ENCODE measurements at places on chromosomes 4 and X.

DNA sequence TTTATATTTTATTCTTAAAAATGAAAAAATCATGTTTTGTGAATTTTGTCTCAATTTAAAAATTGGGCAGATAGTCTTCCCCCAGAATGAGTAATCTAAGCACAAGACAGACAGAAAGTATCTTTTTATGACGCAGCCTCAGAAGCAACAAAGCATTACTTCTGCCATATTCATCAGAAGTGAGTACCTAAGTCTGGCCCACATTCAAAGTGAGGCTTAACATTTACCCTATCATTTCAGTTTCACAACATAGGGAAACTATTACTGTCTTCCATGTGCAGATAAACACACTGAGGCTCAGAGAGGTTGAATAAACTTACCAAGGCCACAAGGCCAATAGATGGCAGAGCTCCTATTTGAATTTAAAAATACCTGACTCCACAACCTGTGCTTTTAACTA is 4.4 kb upstream of the PRDX4 start:
- DNase-seq, result no peak

- peak; percentile 5 for DNase-seq
These were observed 42.4 kb downstream of the DCUN1D4 start for GRCh38 chr4:51885363-51885762.

- DNase-seq, result no peak
These were observed 18.7 kb upstream of the CXCL13 start for GRCh38 chr4:77586951-77587383.

- no peak for DNase-seq
These were observed 318.3 kb upstream of the SLC7A11 start for GRCh38 chr4:138560448-138560847.

GRCh38 chr4:118979712-118980111 is 91.1 kb downstream of the SYNPO2 start:
- no peak for DNase-seq

- no peak for DNase-seq
These were observed 191.4 kb downstream of the GBA3 start for GRCh38 chr4:22884157-22884556.

GRCh38 chr4:142663828-142664227 is 182.3 kb downstream of the INPP4B start:
- no peak for DNase-seq

- DNase-seq, result no peak
These were observed 333.8 kb downstream of the C4orf33 start for GRCh38 chr4:129429581-129430320.

GRCh38 chr4:26099967-26100366 is 185.9 kb downstream of the SMIM20 start:
- DNase-seq, result no peak

GRCh38 chr4:20062054-20062453 is 189.7 kb upstream of the SLIT2 start:
- DNase-seq, result no peak

DNA sequence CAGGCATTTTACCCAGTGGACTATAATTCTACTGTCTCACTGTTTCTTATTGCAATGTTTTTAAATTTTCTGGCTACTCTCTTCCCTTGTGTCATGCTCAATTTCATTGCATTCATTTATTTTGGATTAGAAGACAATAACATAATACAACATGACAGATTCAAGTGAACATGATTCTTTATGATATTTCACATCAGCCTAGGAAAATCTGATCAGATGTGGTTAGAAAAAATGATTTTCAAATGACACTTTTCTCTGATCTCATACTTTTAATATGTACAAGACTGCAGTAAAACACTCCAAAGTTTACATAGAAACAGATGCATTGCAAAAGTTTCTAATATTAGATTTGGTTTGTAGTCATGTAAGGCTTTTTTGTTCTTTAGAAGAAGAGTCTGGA is 586.0 kb downstream of the ACTRT1 start:
- no peak for DNase-seq

DNA sequence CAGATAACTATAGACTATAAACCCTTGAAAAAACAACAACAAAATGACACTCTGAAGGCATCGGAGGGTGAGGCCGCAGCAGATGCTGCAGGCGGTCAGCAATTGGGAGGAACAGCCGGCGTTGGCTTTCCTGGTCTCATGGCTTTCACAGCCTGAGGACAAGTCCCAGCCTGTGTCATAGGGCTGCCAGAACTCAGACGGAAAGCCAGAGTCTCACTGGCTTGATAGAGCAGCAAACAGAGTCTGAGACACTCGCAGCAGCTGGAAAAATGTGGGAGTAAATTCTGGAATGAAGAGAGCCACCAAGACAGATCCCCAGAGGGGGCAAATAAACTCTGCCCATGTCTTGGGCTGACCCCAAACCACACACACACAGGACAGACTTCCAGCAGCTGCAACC is 86.3 kb downstream of the PPP2R2C start:
- no peak for DNase-seq

GRCh38 chr4:150562250-150562649 is 19.7 kb upstream of the MAB21L2 start:
- no peak for DNase-seq

DNA sequence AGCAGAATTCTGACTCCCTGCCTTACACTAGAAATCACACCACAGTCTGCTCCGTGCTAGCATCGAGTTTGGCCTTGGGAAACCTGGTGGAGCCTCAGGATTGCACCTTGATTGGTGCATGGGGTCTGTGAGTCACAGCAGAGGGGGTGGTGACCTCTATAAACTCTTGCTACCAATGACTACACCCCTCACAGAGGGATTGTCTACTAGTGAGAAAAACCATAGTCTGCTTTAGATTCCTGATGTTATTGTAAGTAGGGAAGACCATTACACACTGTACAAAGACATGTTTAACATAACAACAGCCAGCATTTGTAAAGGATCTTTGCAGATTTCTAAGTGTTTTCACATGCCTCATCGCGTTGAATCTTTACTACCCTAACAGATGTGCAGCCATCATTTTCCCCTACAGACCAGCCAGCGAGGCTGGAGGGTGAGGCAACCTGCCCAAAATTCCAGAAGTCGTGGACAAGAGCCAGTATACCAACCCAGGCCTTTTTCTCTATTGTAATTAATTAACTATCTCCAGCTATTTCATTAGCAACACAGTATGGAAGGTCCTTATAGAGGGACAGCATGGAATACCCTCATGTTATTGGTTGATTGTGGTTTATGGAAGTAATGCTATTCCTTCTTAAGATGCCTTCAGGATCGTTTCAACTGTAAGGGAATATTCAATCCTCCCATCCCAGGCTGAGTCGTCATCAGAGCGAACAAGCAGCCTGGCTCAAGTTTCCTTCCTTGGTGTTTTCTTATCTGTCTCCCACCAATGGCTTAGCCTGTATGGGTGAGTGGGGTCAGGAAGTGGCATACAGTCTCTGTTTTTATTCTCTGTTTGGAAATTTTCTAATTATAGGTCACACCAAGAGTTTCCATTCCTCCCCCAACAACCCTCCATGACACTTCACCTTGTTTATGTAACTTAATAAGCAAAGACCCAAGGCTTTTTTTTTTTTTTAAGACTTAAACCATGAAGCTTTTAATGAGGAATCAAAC is 55.9 kb upstream of the KDR start:
- DNase-seq, result no peak

GRCh38 chrX:71100581-71101505 is 5.2 kb downstream of the FOXO4 start:
- DNase-seq, result peak; percentile 50

GRCh38 chr4:78370631-78371372 is 180.8 kb upstream of the ANXA3 start:
- no peak for DNase-seq
